Daoy (cell line): ENCODE measurements at places on chromosomes 5 and 9. TPM values are rescaled to one million over a fixed set of nuclear protein-coding genes. Genes with fewer than 3 reads are reported as not detected.

HAND1 gene
- 0.69 TPM in 1 of 2 replicates, not detected in the other for total RNA-seq

PCDHA2 gene
- total RNA-seq, result 0.29 TPM in 1 of 2 replicates, not detected in the other

GRCh38 chr5:36026706-36027465 lies 35.7 kb upstream of the UGT3A1 start:
- no peak for DNase-seq

DNA sequence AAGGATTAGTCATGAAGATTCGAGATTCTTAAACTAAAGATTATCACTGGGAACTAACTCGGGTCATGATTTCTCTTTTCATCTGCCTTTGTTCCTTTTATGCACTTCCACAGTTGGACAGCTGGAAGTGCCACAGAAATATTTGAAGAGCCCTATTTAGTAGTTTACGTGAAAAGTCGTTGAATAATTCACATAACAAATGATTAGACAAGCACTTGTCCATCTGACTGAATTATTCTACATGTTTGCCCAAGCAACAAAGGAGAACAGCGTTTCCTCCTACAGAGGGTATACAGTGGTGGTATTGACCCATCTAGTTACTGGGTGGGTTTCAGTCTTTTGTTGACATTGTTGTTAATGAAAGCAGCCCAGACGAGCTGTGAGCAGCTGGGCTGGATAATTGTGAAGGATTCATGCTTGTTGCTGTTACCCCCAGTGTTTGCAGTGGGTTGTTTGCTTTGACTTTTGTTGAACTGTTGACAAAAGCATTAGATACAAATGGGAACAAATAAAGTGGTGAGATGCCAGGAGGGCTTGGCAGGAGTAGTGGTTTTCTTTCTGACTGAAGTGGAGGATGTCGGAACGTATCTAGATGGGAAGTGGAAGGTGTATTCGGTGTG lies 96.2 kb downstream of the TLE4 start:
- DNase-seq, result no peak

DNA sequence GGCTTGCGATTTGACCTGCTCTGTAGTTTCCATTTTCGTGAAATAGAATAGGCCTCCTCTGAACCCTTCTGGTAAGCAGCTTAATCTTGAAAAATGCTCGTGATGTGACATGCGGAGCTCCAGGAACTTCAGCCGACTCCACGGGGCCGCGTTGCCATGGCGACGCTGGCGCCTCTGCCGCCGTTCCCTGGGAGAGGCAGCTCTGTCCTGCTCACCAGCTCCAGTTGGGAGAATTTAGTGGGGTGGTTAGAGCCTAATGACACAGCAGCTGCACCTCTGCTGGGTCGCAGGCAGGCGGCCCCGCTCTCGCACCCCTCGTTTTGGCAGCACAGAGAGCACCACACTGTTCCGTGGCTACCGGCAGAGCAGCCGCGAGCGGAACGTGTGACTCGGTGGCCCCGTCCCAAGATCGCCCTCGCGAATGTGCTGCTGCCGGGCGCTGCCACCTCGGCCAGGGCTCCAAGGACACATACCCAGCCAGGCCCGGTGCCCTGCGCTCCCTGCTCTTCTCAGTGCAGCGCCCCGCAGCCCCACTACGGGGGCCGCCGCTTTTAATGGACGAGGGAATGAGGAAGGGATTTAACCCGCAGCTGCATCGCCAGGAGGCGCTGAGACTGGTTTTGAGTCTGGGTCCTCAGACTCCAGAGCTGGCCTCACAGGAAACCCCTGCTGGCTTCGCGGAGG lies 131.2 kb upstream of the LMX1B start:
- DNase-seq, result peak; percentile 36

DNA sequence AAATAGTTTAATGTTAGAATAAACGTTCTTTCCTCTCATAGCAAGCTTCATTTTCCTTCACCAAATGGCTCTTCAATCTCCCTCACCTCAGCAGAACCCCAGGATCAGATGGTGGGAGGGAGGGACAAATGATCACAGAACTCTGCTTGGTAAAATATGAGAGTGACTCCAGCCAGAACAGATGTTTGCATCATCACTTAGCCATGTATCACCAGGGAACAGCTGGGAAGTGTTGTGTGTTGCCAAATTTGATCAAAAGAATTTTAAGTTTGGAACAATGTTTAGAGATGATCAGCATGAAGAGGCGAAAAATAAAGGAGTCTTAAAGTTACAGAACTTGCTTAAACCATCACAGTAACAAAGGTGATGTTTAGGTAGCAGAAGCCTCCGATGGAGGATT lies 115.7 kb downstream of the FRMD3 start:
- no peak for DNase-seq

PCDHB6 gene
- total RNA-seq, result 0.69 and 2.9 TPM in 2 replicates

CDX1 gene
- 0.06 and 1.3 TPM in 2 replicates for total RNA-seq

DNA sequence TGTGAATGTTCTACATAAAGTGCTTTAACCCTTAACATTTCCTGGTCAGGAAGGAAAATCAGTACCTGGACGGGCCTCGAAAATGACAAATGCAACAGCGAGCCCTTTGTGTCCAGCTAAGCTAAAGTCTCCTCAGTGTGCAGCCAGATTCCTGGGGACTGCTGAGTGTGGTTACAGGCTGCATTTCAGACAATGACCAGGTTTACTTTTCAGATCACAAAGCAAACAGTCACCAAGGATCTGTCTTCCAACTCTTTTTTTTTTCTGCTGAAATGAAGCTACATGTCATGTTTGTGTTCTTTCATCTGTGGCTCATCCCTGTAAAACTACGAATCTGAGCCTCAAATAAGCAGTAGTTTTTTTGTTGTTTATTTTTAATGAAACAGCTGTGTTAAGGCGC lies 20.8 kb downstream of the SLC46A2 start:
- no peak for DNase-seq

- peak; percentile 49 for DNase-seq
Observed at GRCh38 chr5:148374690-148375360, 8.9 kb upstream of the FBXO38 start.

PRXL2C gene
- total RNA-seq, result 19.1 and 45.5 TPM in 2 replicates

DNA sequence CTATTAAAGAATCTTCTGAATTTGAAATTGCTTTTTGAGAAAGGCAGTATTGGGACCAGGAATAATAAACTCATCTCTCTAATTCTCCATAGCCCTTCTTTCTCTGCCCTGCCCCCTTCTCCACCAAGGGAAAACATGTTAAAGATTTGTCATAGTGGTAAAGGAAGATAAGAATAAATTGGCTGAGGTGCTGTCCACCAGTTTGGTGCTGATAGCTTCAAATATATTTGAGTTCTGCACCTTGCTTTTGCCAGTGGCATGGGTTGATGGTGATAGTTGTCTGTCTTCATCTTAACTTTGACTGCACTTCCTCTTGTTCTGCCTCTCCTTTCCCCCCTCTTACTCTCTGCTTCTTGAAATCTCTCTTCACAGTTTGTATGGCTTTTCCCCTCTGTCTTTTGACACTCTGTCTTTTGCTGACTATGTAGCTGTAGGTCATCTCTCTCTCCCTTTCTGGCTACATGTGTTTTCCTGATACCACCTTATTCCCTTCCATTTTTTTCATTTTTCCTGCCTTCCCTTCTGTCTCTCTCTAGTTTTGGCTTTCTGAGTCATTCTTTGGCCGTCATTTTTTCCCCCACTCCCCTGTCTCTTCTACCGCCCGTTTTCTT lies 56.6 kb downstream of the NDUFS4 start:
- DNase-seq, result no peak

SMIM33 gene
- total RNA-seq, result not detected in 2 replicates

C5orf63 gene
- total RNA-seq, result 1.7 and 4.7 TPM in 2 replicates

- DNase-seq, result peak; percentile 72
Observed at GRCh38 chr5:180785794-180786221, 16.8 kb downstream of the MGAT1 start.
